Ammon's horn (tissue), 1 donor: ENCODE measurements at places on chromosomes 1 and 21.

DNA sequence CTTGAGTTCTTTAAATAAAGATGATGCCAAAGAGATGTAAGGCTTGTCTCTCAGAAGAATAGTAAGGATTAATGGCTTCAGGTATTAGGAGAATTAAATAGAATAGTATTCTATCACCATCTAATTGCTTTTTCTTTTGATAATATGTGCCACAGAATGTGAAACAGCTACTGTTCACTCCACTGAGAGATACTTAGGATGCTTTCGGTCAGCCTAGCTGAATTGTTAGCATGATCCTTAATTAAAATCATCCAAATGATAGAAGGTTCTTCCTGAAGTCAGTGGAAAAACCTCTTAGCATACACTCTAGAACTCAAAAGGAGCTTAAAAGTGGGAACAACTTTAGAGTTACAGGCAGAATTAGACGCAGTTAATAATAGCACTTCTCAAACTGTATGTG, 97.0 kb downstream of the RASAL2 start:
- no peak for DNase-seq

DNA sequence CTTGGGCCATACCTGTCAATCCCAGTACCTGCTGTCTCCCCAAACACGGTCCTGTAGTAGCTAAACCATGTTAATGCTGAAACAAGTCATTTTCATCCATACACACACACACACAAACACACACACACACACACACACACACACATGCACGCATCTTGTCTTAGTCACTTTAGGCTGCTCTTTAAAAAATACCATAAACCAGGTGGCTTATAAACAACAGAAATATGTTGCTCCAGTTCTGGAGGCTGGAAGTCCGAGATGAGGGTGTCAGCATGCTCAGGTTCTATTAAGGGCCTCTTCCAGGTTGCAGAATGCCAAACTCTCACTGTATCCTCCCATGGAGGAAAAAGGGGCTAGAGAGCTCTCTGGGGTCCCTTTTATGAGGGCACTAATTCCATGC, 129.9 kb downstream of the NTPCR start:
- no peak for DNase-seq

DNA sequence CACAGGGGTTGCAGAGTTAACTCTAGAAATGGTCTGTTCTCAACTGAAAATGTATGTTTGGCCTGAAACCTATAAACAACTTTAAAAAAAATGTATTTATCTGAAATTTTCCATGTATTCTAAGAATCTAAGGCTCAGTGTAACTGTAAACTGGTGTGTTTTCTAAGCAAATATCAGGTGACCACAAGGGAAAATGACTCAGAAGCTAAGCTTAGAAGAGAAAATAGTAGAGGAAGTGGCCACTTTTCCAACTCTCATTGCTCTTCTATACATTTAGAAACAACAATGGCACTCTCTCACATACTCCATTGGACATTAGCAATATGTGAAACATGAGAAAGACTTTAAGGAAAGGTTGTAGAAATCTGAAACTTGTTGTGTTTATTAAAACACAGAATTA, 7.5 kb downstream of the TNFSF18 start:
- DNase-seq, result no peak

DNA sequence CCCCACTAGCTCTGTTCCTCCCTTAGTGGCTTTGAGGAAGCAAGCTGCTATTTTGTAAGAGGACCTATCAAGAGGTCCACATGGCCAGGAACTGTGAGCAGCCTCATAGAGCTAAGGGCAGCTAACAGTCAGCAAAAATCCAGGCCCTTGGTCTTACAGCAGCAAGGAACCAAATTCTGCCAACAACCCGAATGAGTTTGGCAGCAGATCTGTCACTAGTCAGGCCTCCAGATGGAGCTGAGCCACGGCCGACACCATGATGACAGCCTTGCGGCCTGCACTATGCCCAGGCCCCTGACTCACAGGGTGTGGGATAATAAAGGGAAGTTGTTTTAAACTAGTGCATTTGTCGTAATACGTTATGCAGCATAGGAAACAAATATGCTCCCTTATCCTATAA, 28.0 kb upstream of the H3-3A start:
- DNase-seq, result peak; percentile 89

DNA sequence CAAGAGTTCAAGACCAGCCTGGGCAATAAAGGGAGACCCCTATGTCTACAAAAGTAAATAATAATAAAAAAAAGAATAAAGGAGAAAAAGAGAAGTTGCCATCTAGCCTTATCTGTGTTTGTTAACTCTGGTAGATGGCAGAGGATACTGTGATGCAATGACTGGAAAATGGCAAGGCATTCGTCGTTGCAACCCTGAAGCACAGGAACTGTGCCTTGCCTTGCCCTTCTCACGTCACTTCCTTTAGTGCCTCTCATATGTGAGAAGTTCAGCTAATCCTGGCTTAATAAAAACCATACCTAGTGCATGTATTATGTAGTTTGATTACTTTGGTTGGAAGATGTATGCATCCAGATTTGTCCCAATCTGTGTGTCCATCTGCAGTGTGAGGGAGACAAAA, 25.8 kb upstream of the PIGC start:
- no peak for DNase-seq

- no peak for DNase-seq
These were observed 3.2 kb downstream of the ANGPTL1 start for GRCh38 chr1:178867670-178868069.

DNA sequence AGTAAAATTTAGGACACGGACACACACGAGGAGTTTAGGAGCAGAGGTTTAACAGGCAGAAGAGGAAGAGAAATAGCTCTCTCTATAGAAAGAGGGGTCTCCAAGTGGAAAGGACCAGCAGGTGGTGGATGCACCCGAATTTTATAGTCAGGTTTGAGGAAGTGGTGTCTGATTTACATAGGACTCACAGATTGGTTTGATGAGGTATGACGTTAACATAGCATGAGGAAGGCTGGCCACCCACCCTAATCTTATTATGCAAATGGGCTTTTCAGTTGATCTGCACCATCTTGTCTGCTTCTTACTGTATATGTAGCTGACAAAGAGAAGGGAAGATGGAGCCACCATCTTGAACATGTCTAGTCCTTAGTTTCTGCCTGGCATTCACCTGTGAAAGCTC, 52.5 kb upstream of the RGS2 start:
- no peak for DNase-seq
